HCT116 (cell line): ENCODE measurements at places on chromosomes 12 and 14. TPM values are rescaled to one million over a fixed set of nuclear protein-coding genes. Genes with fewer than 3 reads are reported as not detected.

Gene LRRC9
- not detected for total RNA-seq

Gene TAS2R43
- not detected for total RNA-seq

Gene CISTR
- total RNA-seq = not detected

Gene FGF23
- total RNA-seq = not detected

Gene P2RX2
- total RNA-seq = not detected

Gene C12orf50
- not detected for total RNA-seq

Gene KIF26A
- total RNA-seq = 10.2 TPM

Gene PLEK2
- 67.6 TPM for total RNA-seq

Gene LYZ
- total RNA-seq = 1.3 TPM

Gene GDF3
- not detected for total RNA-seq

Gene HOXC9
- 11.3 TPM for total RNA-seq

Gene NRXN3
- not detected for total RNA-seq

Gene SELPLG
- total RNA-seq = 1.2 TPM

Gene SMCO2
- not detected for total RNA-seq

Gene C14orf180
- not detected for total RNA-seq

Gene KCNA5
- not detected for total RNA-seq

Gene OR10A7
- not detected for total RNA-seq

Gene PNN
- 97.9 TPM for total RNA-seq

Gene TTC7B
- total RNA-seq = 70.6 TPM

Gene PIGH
- 20.9 TPM for total RNA-seq

Gene DCN
- 3.6 TPM for total RNA-seq

Gene SERPINA9
- total RNA-seq = not detected

Gene TCP11L2
- 14.4 TPM for total RNA-seq

Gene LPCAT3
- 45.8 TPM for total RNA-seq

Gene MON2
- total RNA-seq = 30.7 TPM

Gene FAM90A1
- total RNA-seq = 0.64 TPM

Gene DCD
- total RNA-seq = not detected

Gene GARIN6
- not detected for total RNA-seq

Gene RNASE2
- not detected for total RNA-seq
